ENCODE measurements at places on chromosomes 7 and 10.

DNA sequence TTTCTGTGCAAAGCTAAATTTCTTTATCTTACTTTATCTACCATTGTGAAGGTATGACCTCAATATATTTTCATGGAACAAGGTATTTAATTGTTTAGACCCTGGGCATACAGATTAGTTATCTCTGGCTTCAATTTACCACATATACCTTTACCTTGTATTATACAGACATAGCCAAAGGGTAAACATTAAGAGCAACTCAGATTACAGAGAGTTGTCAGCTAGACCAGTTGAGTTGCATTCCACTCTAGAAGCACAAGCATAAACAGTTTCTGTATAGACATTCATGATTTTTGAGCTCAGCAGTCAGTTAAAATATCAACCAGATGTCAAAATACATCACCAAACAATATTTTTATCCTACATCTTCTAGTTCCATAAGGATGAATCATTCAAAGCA is 857.3 kb upstream of the ZWINT start:
- no peak for DNase-seq

DNA sequence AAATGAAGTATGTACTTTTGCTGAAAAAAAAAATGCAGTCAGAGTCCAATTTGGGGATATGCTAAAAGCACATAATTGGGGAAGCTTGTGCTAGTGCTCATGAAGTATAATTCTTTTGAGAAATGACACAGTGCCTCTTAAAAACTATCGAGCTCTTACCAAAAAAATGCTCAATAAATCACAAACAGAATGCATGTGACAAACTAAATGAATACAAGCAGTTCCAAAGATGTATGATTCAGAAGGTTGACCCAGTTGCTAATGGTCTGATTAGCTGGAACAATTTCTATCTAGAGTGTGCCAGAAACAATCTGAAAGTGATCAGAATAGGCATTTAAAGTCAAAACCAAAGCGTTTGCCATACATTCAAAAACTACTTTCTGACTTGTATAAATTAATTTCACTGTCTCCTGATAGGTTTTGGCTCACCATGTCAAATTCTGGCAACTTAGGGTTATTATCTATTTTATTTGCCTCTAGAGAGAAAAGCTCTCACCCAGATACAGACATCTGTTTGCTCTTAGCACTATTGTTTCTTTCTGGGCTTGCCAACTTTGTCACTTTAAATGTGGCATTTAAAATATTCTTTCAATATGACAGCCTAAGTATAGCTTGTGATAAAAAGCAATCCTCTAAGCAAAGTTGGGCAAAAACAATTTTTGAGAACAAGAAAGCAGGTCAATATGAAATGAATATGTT is 114.7 kb upstream of the AHR start:
- DNase-seq: no peak

DNA sequence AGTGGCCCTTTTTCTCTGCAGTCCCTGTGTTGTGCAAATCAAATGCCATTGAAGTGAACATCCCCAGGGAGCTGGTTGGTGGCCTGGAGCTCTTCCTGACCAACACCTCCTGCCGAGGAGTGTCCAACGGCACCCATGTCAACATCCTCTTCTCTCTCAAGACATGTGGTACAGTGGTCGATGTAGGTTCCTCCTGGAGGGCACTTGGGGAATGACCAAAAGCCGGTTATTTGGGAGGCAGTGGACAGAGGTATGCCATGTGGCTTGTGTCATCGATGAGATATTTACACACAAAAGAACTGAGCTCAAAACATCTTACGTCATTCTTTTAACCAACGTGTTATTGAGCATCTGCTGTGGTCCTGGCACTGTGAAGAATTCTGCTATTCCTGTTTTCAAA is 19.7 kb downstream of the OIT3 start:
- no peak for DNase-seq

DNA sequence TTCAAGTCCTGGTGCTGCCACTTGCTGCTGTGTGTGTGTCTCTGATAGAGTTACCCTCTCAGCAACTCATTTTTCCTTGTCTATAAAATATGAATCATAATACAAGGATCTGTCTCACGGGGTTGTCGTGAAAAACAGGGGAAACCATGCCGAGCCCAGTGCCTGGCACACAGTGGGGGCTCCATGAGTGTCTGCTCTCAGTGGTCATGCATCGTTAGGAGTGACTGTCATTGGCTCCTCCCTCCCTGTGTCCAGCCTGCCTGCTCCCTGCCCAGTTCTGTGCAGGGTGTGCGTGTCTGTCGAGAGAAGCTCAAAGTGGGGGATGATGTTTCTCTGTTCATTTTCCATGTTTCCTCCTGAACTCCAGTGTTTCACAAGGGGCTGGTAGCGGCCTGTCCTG is 83.6 kb upstream of the LRRC4 start:
- DNase-seq: no peak

- no peak for DNase-seq
These were observed 84.0 kb downstream of the ORC5 start for GRCh38 chr7:104123786-104124185.

DNA sequence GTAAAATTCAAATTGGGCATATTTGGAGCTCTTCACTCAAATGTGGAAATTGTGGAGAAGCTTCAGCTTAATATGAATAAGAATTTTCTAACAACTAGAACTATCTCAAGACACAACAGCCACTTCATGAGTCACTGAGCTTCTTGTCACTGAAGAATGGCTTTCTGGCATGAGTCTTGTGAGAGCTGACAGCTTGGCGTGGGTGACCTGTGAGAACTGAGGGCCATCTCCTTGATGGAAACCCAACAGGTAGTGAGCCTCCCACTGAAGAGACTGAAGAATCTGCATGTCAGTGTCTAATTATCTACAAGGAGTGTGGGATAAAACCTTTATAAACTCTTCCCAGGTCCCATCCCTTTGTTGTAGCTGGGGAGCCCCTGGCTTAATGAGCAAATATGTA is 66.0 kb downstream of the CLEC2L start:
- no peak for DNase-seq

GRCh38 chr7:45186261-45186813 is 28.7 kb downstream of the RAMP3 start:
- DNase-seq: no peak

DNA sequence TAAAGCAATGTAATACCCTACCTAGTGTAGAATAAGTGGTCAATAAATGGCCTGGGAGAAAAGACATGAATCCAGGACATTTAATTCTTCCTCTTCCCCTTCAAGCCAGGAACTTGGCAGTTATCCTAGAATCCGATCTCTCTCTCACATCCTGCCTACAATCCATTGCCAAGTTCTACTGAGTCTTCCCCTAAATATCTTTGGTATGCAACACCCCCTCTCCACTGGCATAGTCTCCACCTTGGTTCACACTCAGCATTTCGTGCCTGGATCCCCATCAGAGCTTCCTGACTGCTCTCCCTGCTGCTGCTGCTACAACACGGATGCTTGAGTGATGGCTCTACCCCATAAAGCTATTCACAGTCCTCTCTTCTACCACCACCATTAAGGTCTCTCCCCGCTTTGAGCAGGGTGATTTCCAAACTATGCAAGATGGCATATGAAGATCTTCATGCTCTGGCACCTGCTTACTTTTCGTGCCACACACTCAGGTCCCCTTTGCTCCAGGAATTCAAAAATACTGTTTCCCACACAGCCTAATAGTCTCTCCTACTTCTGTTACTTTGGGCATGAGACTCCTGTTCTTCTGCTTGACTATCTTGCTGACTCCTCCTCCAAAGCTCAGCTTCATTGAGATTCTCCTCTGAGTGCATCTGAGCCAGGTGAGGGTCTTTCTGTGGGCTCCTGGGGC is 4.8 kb downstream of the ANK3 start:
- no peak for DNase-seq

DNA sequence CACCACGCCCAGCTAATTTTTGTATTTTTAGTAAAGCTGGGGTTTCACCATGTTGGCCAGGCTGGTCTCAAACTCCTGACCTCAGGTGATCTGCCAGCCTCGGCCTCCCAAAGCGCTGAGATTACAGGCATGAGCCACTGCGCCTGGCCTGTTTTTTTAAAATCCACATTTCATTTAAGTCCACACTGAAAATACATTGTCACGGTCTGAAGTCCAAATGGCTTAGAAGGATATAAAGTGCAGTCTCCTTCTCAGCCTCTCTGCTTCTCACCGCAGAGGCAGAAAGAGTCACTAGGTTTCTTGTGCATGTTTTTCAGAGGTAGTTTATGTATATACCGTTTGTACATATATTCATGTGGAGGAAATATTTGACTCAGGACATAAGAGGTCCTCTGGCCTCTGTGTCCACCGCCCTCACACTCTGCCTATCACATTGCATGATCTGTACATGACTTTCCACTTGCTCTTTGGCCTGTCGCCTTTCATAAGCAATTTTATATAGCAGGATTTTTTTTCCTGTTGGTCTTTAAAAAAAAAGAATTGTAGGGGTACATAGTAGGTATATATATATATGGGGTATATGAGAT is 42.9 kb downstream of the BLNK start:
- no peak for DNase-seq

DNA sequence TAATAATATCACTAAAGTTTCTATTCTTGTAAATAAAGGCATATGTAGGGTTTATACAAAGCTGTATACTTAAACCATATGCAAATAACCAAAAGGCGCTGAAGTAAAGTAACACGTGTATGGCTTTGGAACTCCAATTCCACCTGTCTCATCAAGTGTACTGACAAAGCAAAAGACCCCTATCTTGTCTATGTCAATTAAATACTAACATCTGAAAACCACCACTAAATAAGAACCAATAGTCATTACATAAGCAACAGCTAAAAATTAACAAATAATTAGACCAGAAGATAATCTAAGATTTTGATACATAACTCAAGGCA is 93.9 kb downstream of the KMT2C start:
- DNase-seq: no peak

DNA sequence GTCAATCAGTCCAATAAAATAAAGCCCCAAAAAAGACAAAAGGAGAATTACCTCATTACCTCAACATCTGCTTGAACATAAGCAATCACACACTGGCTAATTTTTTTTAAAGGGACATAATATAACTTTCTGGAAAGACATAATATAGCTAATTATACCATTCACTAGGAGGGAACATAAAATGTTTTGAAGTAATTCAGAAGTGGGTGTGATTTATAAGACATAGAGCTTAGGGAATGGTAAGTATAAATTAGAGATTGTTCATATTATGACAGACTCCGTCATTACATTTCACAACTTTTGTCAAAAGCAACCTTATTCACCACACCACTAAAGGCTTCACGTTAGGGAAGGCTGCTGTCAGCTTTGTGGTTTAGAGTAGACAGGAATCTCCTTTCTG is 3.8 kb downstream of the SHTN1 start:
- no peak for DNase-seq

DNA sequence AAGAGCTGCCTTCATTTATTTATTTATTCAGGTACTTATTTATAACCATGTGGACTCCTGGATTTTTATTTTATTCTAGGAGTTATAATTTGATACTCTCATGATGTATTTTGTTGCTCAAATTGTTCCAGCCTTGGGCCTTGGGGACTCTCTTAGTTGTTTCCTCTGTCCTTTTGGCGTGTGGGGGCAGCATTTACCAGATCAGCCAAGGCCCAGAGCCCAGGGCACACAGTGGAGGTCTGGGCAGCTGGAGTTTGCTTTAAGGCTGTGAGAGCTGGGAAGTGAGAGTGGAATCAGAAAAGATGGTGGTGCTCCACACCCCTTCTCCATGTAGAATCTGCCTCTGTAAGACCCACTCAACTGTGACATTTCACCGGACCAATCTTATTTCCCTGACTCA is 398.9 kb downstream of the RPS24 start:
- no peak for DNase-seq

- DNase-seq: no peak
These were observed 113.9 kb upstream of the NPS start for GRCh38 chr10:127435246-127435645.

GRCh38 chr7:13835442-13835841 is 154.0 kb downstream of the ETV1 start:
- DNase-seq: no peak

DNA sequence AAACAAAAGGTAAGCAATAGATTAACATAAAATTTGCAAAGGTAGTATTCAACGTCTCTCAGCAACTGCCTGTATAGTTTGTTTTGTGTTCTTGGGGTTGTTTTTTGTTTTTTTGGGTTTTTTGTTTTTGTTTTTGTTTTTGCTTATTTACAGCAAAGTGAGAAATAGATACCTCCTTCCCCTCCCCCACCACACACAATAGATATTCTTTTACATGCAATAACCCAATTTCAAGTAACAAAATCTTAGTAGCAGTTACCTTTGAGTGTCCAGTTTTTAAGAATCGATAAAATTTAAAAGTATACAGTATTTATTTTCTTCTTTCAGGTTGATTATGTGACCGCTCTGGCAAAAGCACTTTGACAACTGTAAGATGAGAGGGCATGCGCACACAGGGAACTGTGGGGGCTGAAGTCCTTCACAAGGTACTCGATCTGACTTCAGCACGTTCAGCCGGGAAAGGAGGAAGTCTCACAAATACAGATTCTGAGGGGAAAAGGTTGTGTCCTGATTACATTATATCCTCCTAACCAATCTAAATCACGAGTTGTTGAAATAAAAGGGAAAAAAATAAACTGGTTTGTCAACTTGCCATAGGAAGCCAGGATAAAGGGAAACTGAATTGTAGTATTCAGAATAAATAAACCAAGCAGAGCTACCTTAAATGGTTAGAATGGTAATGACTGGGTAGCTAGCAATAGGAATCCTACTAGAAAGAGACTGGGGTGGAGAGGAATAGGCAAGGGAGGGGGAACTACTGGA is 47.8 kb downstream of the CPEB3 start:
- DNase-seq: peak; percentile 47

DNA sequence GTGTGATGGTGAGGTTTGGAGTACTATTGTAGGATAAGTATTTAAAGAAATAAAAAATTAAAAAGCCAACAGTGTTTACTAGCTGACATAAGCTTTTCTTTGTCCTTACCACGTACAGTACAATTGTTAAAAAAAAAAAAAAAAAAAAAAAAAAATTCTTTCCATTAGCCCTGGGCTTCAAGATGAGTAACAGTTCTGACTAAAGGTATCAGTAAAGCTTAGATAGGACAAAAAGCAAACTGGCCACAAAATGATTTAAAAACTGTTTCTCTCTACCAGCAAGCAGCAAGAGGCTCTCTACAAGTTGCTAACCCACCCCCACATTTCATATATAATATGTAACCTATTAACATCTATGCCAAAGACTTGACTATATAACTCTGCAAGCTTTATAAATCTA is 17.5 kb downstream of the HYCC1 start:
- DNase-seq: no peak

GRCh38 chr10:84156768-84157167 is 16.8 kb upstream of the GPR15LG start:
- DNase-seq: no peak

DNA sequence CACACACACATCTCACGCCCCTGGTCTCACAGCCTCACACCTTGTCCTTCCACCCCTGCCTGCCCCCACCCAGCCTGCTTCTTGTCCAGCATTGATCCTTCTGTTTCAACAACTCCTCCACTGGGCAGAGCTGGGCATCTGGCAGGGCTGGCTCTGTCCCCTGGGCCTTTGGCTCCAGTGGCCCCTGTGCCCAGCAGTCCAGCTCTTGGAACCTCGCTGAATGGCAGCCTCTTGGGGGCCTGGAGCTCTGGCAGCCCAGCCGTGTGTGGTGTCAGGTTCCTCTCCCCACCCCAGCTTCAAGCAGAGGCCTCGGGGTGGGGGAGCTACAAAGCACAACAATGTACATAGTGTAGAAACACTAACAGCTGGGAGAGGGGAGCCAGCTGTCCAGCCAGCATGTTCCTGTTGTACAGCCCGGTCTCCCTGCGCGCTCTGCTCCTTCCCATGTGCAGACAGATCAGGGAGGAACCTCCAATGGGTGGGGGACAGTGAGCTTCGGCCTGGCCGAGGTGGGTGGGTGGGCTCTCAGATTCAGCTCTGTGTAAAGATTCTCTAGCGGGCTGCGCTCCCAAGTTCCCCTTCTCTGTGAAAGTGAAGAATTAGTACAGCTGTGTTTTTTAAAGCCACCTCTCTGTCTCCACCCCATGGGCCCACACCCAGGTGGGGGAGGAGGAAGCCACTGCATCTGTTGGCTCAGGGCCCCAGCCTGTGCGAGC is 19.4 kb downstream of the ZMIZ2 start:
- no peak for DNase-seq
